ENCODE measurements at places on chromosomes 2 and 18. TPM values are rescaled to one million over a fixed set of nuclear protein-coding genes. Genes with fewer than 3 reads are reported as not detected.
A peak's percentile ranks its signal among the peaks of the same experiment; 100 is the strongest.

GRCh38 chr2:134406736-134407135 lies 152.9 kb downstream of the MGAT5 start:
- no peak for DNase-seq
- no peaks in the 10 kb centered on the region for H3K27me3 ChIP-seq
- no peak overlapping the region for H3K27ac ChIP-seq
- peaks cover 59% of the 10 kb centered on the region for H3K4me1 ChIP-seq
- H3K4me3 ChIP-seq, result no peak overlapping the region

DNA sequence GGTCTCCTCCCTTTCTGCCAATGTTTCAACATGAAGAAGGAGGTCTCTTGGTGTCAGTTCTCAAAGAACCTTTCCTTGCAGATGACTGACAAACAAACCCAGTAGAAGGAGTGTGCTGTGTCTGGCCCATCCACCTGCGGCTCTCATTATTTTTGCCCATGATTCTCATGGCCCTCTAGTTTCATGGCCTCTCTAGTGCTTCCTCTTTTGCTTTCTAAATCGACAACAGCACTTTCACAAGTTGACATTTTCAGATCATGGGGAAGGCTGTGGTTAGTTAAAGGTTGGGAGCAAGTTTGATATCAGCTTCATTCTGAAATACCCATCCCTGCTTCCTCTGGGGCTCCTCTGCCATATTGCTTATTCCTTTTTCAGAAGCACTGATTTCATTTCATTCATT lies 805.2 kb downstream of the SLC4A3 start:
- H3K27me3 ChIP-seq, result no peaks in the 10 kb centered on the region
- H3K4me3 ChIP-seq, result no peak overlapping the region
- no peaks in the 10 kb centered on the region for H3K4me1 ChIP-seq
- no peak for DNase-seq

MATN3 gene
- 1.8 TPM for polyA plus RNA-seq

DNA sequence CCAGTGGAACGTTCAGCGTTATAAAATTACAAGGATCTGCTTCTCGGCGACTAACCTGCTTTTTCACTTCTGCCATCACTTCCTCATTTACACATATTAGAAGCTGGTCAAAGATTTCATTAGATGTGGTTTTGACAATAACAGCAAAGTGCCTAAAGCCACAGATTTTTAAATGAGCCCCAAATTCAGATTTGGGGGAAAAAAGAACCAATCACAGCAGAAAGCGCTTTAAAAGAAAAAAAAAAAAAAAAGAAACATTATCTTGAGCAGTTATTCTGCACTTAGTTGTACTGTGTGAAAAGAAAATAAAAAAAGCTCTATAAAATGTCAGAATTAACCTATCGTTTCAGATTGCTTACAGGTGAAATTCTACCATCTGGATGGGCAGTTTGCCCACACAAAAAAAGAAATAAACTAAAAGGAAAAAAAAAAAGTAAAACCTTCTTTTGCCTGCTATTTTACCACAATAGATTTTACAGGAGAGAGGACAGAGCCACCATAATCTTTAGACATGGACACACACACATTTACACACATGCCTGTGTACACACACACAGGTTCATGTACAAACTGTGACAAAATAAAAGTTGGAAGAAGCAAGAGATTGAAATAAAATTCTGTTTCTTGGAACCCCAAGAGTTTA lies 167.2 kb downstream of the TCF4 start:
- no peaks in the 10 kb centered on the region for H3K27me3 ChIP-seq
- DNase-seq, result no peak

DNAJC5G gene
- polyA plus RNA-seq, result 1.4 TPM

DNA sequence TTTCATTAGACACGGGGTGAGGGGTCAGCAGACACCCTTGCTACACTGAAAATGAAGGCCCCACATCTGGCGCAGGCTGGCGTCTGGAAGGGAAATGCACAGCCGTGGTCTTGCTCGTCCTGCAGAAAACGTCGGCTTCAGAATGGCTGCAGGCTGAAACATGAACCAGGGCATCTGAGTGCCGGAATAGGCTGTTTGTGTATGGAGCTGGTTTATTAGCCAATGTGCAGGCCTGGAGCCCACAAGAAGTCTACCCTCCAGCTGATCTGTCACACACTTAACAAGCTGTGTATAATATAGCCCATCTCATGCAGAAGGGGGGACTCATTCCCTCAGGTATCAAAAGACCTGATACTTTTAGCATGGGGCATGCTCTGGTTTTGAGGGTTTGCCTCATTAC lies 153.4 kb upstream of the SOX11 start:
- no peak for DNase-seq
- H3K27ac ChIP-seq, result no peak overlapping the region
- no peaks in the 10 kb centered on the region for H3K4me1 ChIP-seq
- H3K36me3 ChIP-seq, result no peaks in the 10 kb centered on the region
- H3K4me3 ChIP-seq, result no peak overlapping the region

GRCh38 chr2:121489284-121489683 lies 41.4 kb upstream of the RNU4ATAC start:
- no peaks in the 10 kb centered on the region for H3K27me3 ChIP-seq
- no peak overlapping the region for H3K4me3 ChIP-seq
- peaks cover 4% of the 10 kb centered on the region for H3K4me1 ChIP-seq
- no peak overlapping the region for H3K27ac ChIP-seq

DNA sequence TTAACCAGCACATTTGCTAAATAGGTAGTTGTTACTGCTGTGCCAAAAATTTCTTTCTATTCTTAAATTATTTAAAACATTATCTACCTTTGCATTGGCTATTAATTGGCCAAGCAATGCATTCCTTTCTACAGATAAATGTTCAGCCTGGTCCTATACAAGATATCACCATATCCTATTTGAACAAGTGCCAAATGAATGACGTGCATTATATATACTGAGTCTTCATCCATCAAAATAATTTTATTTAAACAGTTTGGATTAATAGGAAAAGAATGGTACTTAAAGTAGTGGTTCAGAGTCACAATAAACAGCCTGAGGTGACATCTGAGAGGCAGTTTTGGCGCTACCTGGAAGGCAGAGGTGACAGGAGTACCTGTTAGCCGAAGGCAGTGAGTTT lies 230.1 kb upstream of the EPAS1 start:
- no peaks in the 10 kb centered on the region for H3K27me3 ChIP-seq
- H3K27ac ChIP-seq, result peak overlapping the region; percentile 95
- DNase-seq, result peak; percentile 43

- H3K27me3 ChIP-seq, result no peaks in the 10 kb centered on the region
- no peak overlapping the region for H3K4me3 ChIP-seq
- no peak for DNase-seq
- H3K4me1 ChIP-seq, result no peaks in the 10 kb centered on the region
- no peaks in the 10 kb centered on the region for H3K36me3 ChIP-seq
- H3K27ac ChIP-seq, result no peak overlapping the region
These were observed 18.6 kb downstream of the ARL4C start for GRCh38 chr2:234478121-234478858.

RDH14 gene
- 8.8 TPM for polyA plus RNA-seq

DNA sequence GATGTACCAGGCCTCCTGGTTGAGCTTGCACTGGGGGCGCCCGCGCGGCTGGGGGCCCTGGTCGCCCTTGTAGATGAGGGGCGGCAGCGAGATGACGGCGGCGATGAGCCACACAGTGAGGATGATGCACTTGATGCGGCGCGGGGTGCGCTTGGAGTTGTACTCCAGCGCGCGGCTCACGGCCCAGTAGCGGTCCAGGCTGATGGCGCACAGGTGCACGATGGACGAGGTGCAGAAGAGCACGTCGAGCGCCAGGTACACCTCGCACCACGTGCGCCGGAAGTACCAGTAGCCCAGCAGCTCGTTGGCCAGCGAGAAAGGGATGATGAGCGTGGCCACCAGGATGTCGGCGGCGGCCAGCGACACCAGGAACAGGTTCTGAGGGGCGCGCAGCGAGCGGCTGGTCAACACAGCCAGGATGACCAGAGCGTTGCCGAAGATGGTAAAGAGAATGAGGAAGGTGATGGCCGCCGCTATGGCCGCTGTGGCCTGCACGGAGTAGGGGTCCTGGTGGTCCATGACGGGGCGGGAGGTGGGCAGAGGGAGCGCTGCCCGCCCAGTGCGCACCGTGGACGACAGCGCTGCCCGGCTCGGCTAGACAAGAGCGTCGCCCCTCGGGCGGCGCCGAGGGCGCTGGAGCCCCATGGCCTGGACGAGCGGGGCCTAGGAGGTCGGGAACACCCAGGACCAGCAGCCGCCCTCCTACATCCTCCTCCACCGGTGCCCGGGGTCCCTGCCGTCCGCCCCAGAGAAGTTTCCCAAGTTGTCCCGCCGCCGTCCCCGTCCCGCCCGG lies 544 bp downstream of the ADRA2B start:
- H3K27me3 ChIP-seq, result peaks cover 7% of the 10 kb centered on the region
- no peaks in the 10 kb centered on the region for H3K36me3 ChIP-seq
- no peak overlapping the region for H3K27ac ChIP-seq
- H3K4me1 ChIP-seq, result no peaks in the 10 kb centered on the region

- no peak for DNase-seq
- H3K27me3 ChIP-seq, result no peaks in the 10 kb centered on the region
- no peaks in the 10 kb centered on the region for H3K4me1 ChIP-seq
- H3K36me3 ChIP-seq, result no peaks in the 10 kb centered on the region
These were observed 182.4 kb downstream of the CTNNA2 start for GRCh38 chr2:79695248-79695647.

Measured in endothelial cell of umbilical vein (primary cell).